ENCODE measurements at places on chromosomes 13 and 19. TPM values are rescaled to one million over a fixed set of nuclear protein-coding genes. Genes with fewer than 3 reads are reported as not detected.

Gene GSX1
- not detected for polyA plus RNA-seq

Gene OLFM4
- not detected for polyA plus RNA-seq

Gene TSEN34
- 38.2 TPM for polyA plus RNA-seq

Gene PEAK3
- polyA plus RNA-seq: 0.79 TPM

Gene CGB2
- not detected for polyA plus RNA-seq

Gene C5AR1
- polyA plus RNA-seq: not detected

Gene NDUFA13
- polyA plus RNA-seq: 334 TPM

Gene PCP2
- not detected for polyA plus RNA-seq

Gene GRIK5
- not detected for polyA plus RNA-seq

Gene ARHGAP45
- polyA plus RNA-seq: 478 TPM
